ENCODE measurements at places on chromosomes 2 and 18.

DNA sequence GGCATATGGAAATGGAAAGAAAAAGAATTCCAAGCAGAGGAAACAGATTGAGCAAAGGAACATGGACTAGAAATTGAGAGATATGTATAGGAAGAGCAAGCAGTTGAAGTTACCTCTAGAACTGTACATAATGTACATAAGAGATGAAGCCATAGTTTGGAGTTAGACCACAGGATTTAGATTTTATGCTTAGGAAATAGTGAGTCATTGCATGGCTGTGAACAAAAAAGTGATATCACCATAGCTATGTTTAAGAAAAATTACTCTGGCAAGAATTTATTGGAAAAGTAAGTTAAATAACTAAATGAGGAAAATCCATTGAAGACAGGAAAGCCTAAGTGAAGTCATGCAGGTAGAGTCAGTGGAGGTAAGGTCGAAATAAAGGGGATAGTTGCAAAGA, 99.4 kb upstream of the GALNT5 start:
- no peak for DNase-seq

GRCh38 chr2:178229927-178230326, 35.6 kb downstream of the OSBPL6 start:
- no peak for DNase-seq

DNA sequence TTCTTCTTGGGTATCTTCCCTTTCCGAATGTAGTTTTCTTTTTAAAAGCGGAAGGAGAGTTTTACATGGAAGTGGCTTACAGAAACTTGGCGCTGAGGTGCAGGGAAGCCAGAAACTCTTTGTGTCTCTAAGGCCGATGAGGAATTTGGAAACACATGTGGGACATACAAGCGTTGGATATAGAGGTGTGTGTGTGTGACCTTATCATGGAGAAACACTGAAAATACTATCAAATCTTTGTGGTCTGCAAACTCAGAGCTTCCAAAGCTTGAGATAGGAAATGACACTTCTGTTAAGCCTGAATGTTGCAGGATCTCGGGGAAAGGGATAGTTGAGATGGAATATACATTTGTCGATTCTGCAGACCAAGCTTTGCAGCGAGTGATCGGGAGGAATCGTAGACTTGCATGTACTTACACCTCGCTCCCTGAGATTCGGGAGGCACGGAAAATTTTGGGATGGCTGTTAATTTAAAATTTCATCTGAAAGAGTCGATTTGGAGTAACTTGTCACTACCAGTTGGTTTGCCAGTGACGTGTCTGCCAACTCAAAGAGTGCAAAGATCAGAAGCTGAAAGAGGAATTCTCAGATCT, 1.0 kb downstream of the NAB1 start:
- no peak for DNase-seq

DNA sequence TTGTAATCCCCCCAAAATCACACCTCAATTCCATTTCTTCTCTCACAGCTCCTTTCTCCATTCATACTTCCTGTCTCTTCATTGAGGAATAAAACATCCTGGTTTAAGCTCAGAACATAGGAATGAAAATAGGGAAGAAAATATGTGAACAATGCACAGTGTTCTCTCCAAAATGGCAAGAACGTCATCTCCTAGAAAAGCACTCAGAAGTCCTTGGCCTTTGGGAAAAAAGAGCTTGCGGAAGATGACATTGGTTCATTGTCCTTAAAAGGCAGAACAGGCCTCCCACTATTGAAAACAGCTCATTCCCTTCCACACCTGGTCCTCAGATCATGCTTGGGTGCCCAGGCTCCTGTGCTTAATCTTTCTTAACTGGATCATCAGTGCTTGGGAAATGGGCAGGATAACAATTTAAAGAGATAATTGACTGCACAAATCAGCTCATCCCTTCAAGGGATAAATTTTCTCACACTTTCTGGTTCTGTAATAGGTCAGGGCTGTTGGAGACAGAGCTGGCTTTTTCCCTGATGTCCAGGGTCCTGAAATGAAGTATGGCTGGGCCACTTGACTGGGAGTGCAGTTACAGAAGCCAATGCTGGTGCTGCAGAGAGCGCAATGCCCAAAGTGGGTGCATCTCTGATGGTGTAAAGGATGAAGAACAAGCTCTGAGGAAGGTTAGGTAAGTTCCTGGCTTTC, 69.2 kb downstream of the MARCHF4 start:
- DNase-seq: no peak

DNA sequence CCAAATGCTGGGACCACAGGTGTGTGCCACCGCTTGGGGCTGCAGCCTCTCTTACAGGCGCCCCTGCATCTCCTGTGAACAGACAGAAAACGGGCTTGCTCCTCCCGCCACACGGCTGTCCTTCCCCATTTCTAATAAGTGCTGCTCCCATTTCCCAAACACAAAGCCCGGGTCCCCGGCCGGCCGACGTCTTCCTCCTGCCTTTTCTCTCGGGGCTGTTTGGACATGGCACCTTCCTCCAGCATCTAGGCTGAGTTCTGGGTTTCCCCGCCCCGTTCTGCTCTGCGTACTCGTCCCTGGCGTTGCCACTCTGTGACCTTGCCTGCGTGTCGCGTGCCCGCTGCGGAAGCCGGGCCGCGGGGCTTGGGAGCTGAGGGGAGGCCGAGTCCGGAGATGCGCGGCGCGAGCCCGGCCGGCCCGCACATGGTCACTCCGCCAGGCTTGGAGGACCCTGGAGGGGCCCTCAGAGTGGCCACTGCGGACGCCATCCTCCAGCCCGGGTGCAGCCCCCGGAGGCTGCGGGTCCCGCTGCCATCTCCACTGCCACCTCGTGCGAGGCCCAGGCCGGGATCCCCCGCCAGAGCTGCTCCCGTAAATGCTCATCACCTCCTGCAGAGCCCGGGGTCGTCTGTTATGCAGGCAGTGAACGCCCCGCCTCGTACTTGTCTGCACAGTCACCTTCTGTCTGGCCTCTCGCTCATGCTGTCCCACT, 26.3 kb downstream of the PRELID3A start:
- no peak for DNase-seq

GRCh38 chr2:70089220-70089982, 2.1 kb downstream of the PCBP1 start:
- peak; percentile 34 for DNase-seq

- no peak for DNase-seq
Observed at GRCh38 chr18:25102662-25103061, 249.3 kb downstream of the ZNF521 start.

DNA sequence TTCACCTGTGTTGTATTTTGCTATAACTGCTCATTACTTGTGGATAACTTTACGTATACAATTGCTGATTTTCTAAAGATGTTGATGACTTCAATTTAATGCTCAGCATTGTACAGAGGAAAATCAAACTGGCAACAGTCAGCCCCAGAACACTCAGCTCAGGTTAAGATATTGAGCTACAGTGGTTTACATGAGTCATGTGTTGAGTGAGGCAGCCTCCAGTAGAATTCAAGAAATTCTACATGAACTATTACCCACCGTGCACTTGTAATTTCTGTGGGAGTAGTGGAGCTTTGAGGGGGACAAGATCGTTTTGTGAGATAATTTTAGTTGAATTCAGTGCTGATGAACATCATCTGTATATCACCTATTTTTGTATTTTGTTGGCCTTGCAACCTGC, 292.3 kb downstream of the ALPK2 start:
- DNase-seq: no peak

- no peak for DNase-seq
Observed at GRCh38 chr2:217606296-217606695, 396.5 kb downstream of the TNS1 start.

- no peak for DNase-seq
Observed at GRCh38 chr2:80971-81736, 34.8 kb upstream of the FAM110C start.

GRCh38 chr2:69645031-69645431, 1.5 kb upstream of the AAK1 start:
- no peak for DNase-seq

GRCh38 chr2:24594283-24594682, 103.2 kb downstream of the NCOA1 start:
- peak; percentile 4 for DNase-seq

GRCh38 chr18:44897411-44897810, 216.7 kb downstream of the SETBP1 start:
- DNase-seq: peak; percentile 7

GRCh38 chr2:26182887-26183630, 10.2 kb downstream of the GAREM2 start:
- DNase-seq: no peak

DNA sequence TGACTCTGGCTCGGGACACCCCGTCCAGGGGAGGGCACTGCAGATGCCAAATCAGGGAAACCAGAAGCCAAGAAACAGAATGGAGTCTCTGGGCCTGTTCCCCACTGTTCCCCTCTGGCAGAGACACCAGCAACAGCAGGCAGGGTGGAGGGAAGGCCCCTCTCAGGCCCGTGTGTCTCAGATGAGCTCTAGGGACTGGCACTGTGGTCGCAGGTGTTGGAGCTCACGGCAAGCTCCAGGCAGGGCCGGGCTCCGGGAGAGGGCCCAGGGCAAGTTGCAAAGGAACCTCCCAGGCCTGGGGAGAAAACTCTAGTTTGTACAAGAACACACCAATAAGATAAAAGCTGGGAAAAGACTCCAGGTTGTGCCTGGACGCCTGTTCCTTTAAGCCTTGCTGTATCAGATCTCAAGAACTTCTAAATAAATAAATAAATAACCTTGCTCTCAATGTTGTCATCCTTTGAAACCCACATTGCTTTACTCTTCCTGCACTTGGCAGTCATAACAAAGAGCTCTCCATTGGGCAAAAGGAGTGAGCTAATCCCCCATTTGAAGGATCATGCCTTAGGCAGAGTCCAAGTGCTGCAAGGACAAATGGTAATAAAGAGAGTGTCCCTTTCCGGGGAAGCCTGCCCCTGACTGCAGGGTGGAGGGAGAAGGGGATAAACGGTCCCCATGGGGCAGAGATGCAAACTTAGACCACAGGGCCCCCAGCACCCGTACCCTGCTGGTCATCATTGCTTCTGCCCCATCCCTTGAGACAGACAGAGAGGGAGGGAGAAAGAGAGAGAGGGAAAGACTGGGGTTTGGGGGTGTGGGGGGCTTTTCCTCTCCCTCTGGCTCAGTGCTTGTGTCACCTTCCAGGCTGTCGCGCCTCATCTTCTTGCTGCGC, 33.3 kb downstream of the CNGA3 start:
- no peak for DNase-seq

GRCh38 chr2:164826293-164827243, 15.1 kb downstream of the COBLL1 start:
- no peak for DNase-seq

GRCh38 chr18:40152859-40153258, 1802.2 kb upstream of the PIK3C3 start:
- no peak for DNase-seq

DNA sequence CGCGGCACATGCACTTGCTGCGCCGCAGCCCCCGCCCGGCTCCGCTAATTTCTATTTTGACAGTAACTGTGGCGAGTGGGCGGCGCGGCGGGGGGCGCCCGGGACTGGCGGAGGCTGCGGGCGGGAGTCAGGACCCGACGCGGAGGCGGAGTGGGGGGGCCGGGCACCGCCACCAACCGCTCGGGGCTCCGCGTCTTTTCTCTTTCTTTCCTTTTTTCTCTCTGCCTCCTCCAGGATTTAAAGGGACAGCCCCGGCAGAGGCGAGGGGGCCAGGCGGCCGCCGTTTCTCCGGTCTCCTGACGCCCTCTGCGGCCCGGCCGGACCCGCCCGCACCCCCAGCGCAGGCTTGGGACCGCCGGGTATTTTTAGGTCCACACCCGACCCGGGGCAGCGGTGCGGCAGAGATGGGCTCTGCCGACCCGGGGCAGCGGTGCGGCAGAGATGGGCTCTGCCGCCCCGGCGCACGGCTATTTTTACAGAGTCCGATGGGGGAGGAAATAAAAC, 460 bp upstream of the ZBTB7C start:
- DNase-seq: no peak

- DNase-seq: no peak
Observed at GRCh38 chr2:45570671-45571334, 40.3 kb downstream of the SRBD1 start.

GRCh38 chr2:89851583-89851905, 1160.1 kb downstream of the RPIA start:
- no peak for DNase-seq

- no peak for DNase-seq
Observed at GRCh38 chr2:199113111-199113510, 344.6 kb downstream of the SATB2 start.

DNA sequence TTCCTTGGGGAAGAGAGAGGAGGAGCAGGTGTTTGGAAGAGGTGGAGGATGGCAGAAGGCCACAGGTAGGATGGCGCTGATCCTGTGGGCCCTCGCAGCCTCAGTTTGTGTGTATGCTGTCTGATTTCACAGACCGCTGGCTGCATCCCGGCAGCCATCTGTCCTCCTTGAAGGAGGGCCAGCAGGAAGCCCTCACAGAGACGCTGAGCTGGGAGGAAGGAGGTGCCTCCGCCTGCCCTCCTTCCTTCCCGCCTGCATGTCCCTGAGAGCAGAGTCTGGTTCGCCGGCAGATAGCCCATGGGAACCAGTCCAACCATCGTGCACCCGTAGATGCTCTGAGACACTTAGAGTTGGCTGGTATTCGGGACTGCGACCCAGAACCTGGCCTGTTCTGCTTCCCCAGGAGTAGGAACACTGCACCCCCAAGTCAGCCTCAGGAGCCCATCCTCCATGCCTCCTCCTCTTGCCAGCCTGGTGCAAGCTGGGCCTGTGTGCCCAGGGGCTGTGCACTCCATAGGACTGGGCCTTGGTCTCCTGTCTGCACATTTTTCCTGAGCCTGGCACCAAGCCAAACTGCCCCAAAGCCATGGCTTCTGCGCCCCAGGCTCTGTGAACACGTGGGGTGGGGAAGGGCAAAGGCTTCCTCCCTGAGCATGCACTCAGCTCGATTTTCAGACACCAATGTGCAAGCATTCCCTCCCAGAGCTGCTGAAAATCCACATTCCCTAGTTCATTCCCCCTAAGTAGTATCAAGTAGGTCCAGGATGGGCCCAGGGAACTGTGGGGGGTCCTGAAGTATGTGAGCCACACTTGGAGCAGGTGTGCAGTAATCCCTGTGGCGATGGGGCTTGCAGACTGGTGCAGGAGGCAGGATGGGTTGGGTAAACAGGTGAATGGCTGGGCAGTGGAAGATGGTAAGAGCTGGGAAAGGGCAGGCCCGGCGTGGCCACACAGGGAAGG, 115.6 kb downstream of the SEPTIN10 start:
- DNase-seq: no peak

- no peak for DNase-seq
Observed at GRCh38 chr2:241970716-241971115, 101.2 kb downstream of the RTP5 start.

- no peak for DNase-seq
Observed at GRCh38 chr18:60279391-60279790, 93.2 kb downstream of the MC4R start.

DNA sequence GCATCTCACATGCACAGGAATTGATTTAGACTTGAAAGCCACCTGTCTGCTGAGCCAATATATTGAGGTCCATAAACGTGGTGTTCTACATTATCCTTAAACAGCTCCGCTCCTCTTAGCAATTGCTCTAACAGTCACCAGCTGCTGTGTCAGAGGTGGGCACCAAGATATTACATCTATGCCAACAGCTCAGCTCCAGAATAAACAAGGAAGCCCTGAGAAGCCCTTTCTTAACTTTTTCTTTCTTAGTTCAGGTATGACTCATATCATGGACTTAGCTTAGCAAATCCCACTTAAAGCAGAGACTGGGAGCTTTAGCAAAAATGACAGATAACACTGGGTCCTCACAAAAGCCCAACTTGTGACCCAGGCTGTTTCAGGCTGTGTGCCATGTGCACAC, 436.6 kb downstream of the IRS1 start:
- no peak for DNase-seq

GRCh38 chr18:50444539-50444938, 69.7 kb downstream of the SKA1 start:
- no peak for DNase-seq
